ENCODE measurements at places on chromosomes 2 and 18.

GRCh38 chr18:58723810-58724602 lies 52.7 kb downstream of the MALT1 start:
- DNase-seq, result no peak

- DNase-seq, result no peak
Observed at GRCh38 chr2:157856187-157856515, 20.0 kb downstream of the ACVR1 start.

DNA sequence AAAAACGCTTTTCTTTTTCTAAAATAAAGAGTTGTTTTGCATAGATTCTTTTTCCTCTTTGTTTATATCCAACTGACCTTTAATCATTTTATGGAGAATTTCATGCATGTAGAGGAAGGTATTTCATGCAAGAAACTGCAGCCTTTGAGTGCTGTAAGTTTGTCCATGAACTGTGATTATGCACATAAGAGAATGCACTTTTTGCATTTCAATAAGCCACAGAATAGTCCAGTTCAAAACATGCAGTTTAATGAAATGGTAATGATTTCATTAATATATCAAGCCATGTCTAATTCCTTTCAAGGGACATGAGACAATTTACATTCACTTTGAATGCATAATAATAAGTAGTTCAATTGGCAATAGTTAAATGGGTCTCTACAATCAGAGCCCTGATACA lies 386.3 kb downstream of the LRATD1 start:
- DNase-seq, result no peak

DNA sequence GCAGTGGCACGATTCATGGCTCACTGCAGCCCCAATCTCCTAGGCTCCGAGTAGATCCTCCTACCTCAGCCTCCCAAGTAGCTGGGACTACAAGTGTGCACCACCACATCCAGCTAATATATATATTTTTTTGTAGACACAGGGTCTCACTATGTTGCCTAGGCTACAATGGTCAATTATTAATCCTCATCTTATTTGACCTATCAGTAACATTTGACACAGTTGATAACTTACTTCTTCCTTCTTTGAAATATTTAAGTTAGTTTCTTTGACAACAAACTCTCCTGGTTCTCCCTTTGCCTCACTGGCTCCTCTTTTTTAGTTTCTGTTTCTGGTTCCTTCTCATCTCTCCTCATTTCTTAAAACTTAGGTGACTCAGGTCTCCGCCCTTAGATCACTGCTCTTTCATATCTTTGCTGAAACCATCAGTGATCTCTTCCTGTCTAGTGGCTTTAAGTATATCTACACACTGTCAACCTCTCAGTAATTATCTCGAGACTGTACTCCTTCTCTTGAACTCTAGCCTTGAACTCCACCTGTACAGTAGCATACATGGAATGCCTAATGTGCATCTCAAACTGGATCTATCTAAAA lies 11.5 kb downstream of the PGAP1 start:
- DNase-seq, result no peak

DNA sequence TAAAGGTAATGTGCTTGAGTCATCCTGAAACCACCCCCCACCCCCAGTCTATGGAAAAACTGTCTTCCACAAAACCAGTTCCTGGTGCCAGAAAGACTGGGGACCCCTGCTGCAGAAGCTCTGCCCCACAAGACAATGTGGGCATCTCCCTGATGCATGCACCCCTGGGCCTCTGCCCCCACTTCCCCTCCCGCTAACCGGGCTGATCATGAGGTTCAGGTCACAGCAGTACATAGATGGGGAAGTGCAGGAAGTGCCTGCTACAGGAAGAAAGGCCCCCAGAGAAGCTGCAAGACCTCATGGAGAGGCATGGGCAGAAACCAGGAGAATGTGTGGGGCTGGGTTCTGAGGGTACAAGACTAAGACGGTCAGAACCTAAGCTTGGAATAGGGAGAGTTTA lies 243.4 kb upstream of the ID2 start:
- DNase-seq, result no peak

DNA sequence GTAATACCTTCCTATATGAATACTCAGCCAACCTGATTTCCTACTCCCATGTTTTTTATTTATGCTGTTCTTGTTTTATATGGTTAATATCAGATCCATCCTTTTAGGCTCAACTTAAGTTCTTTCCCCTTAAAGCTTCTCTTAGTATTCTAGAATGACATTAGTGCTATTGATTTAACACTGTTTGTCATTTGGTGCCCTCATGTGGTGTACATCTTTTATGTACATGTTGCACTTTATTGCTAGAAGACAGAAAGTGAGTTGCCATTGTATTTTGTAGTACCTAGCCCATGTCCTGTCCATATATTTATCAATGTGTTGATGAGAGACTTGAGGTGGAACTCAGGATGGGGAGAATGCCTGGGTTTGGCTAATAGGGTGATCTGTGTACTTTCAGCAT lies 2.5 kb downstream of the HTRA2 start:
- DNase-seq, result no peak

DNA sequence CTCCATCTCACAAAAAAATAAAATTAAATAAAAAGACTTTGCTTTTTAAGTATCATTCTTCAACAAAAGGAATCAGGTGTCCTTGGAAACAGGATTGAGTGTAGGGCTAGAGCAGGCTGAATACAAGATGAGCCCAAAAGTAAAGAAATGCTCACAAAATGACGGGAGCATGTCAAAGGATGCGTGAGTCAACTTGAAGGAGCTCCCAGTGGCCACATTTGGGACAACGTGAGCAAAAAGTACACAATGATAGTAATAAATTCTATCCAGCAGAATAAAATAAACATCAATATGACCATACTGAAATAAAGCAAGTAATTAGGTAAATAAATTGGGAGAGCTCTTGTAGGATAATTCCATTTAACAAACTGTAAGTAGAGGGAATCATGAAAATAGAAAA lies 220.7 kb downstream of the PHLPP1 start:
- no peak for DNase-seq

DNA sequence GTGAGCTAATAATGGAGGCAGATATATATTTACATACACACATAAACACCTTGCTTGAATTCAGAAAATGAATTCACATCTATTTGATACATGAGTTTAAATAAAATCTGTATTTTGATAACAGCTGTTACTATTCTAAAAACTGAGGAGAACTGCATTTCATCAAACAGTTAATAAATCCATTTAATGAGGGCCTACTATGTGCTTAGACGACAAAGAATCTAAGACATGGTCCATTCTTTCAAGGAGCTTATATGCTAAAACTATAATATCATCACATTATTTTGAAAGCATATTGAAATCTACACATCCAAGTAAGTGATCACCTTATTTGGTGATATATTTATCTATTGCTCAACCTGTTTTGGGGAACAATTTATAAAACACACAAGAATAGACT lies 90.8 kb upstream of the ZFP36L2 start:
- no peak for DNase-seq

- DNase-seq, result no peak
Observed at GRCh38 chr2:71922499-71923142, 225.0 kb downstream of the CYP26B1 start.

Measured in iPS-NIHi11 (cell line).